GOT3 (cell line): ENCODE measurements at places on chromosomes 5 and 9.

- DNase-seq: no peak
Observed at GRCh38 chr9:37555786-37556185, 20.4 kb downstream of the FBXO10 start.

- DNase-seq: no peak
Observed at GRCh38 chr9:119951591-119951990, 582.4 kb upstream of the BRINP1 start.

- no peak for DNase-seq
Observed at GRCh38 chr5:43400082-43400481, 12.1 kb downstream of the CCL28 start.

- no peak for DNase-seq
Observed at GRCh38 chr9:125797930-125798329, 50.8 kb downstream of the PBX3 start.

DNA sequence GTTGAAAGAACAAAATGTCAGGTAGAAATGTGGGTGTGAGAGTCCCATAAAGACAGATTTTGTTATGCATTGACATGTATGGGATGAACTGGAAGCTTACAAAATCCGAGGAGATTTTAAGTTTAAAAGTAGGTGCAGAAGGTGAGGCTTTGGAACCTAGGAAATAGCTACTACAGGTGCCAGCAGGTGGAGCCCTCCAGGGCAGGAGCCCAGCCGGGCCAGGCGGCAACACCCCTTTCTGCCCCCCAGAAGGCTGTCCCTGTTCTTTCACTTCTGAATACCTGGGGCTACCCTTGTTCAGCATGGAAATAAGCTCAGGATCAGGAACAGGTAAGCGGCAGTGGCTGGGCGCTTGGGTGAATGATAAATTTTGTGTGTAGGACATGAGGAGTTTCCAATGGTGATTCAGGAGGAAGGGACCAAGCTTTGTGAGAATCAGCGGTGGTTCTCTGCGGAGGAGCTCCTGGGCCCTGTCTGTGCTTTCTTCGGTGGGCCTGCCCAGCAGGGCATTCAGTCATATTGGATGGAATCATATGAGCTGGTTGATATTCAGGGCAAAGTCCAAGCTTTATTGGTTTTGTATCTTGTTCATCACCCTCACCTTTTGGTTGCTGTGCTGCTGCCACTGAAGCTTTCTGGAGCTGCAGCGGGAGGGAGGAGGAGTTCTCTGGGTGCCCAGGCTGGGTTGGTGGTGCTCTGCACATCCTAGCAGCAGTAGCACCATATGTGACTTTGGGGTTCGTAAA lies 12.3 kb downstream of the PCBD2 start:
- DNase-seq: no peak

GRCh38 chr5:55042886-55043285 lies 18.8 kb downstream of the GZMK start:
- DNase-seq: no peak
